Hepatocyte (in vitro differentiated cells): ENCODE measurements at places on chromosomes 13 and 19. TPM values are rescaled to one million over a fixed set of nuclear protein-coding genes. Genes with fewer than 3 reads are reported as not detected.

The IRGC gene
- total RNA-seq: not detected in 2 replicates

The ENOX1 gene
- total RNA-seq: 1.6 and 2.4 TPM in 2 replicates

The ANGPTL8 gene
- total RNA-seq: 24.9 and 25.5 TPM in 2 replicates

The KLK4 gene
- total RNA-seq: not detected in 2 replicates

The ZNF45 gene
- total RNA-seq: 10.3 and 10.6 TPM in 2 replicates

The MISP gene
- 35.7 and 43.7 TPM in 2 replicates for total RNA-seq
